ENCODE measurements at places on chromosomes 7 and 10.

DNA sequence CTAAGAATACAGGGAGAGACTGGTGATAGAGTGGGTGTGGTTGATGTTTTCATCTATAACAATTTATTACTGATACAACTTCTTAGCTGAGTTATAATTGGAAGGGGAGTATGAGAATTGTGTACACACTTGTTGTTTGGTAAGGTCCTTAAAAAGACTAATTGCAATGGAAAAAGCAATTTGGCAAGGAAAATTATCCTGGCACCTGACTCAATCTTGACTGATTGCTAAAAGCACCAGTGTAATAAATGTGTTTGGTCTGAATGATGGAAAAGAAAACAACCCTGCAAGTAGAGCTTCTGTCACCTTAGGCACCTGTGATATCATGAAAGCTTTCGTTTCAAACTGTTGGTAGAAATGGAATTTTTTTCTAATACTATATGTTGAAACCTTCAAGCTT, 6.7 kb upstream of the GSDME start:
- no peak for DNase-seq

DNA sequence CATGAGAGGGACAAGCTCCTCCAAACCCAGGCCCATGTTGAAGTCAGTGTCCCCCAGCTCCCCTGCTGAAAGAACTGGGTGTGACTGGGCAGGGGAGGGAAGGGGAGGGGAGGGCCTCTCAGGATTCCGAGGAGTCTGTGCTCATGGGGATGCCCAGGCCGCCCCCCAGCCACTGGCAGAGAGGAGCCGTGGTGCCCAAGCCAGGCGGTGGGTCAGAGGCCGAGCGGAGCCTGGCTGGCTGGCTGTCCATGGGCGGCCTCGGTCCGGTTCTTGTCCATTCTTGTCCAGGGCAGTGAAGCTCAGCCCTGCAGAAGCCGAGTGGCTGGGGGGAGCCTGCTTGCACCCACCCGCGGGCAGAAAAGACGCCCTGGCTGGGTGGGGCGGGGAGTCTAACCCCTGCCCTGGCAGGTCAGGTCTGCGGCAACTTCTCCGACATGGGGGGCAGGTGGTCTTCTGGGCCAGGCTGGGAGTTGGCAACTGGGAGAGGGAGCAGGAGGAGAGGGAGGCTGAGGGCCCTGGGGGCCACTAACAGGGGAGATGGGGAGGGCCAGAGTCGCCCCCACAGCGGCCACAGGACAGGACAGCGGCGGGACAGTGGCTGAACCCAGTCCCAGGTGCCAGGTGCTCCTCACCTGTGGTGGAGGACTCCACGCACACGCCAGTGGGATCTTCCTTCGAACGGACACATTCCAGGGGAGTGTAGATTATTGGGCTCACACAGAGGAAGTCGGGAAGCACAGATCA, 54.1 kb downstream of the FOXL3 start:
- no peak for DNase-seq

DNA sequence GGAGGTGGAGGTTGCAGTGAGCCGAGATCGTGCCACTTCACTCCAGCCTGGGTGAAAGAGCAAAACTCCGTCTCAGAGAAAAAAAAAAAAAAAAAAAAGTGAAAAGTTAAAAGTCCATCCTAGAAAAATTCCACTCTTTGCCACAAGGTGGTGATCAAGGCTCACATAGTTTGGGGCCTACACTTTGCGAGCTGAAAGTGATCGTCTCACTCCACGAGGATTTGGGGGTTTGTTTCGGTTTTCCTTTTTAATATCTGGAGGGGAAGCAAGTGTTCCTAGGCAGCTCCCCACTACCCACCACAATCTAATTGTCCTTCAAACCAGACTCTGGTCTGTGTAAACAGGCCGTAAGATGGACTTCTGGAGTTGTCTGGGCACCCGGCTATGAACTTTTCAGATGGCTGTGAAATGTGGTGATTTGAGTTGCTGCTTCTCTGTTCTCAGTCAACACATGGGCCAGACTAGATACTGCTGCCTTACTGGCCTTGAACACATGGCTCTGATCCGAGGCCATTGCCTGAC, 27.1 kb downstream of the PRLHR start:
- DNase-seq: peak; percentile 52

DNA sequence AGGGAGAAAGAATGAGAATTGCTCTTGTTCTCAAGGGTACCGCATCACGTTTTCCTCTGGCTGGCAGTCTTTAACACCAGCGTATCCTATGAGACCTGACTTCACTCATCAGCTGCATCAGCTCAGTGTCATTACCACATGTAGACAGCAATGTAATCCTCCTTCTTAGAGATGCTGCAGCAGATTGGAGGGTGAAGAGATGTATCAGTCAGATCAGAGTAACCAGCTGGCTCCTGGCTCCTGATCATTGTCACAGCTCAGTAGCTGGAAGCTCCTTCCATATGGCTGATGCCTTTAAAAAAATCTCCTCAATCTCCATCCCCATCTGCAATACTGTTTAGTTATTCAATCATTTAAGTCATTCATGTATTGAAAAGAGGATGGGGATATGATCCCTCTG, 39.7 kb upstream of the EPHB6 start:
- DNase-seq: no peak

DNA sequence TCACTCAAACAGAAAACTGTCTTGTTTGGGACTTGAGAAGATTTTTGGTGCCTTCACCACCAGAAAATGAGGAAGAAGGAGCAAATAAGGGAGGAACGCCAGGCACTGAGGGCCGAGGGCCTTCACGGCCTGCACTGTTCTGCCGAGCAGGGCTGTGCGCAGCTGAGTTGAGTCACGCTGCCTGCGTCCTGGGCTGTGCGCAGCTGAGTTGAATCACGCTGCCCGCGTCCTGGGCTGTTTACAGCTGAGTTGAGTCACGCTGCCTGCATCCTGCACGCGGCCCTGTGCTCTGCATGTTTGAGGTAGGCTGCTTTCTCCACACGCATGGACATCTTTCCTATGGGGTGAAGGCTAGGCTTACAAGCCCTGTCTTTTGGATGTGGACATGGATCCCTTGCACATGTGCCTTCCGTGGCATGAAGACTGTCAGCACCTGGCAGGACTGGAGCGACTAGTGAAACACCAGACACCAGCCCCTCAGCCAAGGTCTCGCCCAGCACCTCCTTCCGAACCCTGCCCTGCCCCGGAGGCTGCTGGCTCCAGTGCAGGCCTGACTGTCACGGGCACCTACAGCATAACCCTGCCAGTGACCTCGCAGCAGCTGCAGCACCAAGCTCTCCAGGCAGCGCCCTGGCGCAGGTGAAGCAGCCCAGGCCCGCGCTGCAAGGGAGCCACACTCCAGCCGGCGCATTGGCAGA, 96.7 kb downstream of the HTR5A start:
- peak; percentile 97 for DNase-seq

DNA sequence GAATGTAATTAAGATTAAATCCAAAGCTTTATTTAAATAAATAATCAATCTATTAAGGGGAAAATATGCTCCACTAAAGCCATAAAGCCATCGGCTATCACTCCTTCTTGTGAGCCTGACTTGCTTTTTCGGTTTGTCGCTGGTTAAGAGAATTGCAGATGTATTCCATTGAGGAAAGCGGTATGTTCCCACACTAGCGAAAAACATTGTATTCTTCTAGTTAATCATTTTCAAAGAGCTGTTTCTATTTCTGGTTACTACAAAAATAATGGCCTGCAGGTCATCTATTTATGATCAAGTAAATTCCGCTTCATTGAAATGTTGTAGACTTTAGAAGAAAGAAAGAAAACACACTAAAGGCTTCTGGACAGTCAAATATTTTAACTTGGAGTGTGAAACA, 173.4 kb downstream of the CACNB2 start:
- DNase-seq: no peak

DNA sequence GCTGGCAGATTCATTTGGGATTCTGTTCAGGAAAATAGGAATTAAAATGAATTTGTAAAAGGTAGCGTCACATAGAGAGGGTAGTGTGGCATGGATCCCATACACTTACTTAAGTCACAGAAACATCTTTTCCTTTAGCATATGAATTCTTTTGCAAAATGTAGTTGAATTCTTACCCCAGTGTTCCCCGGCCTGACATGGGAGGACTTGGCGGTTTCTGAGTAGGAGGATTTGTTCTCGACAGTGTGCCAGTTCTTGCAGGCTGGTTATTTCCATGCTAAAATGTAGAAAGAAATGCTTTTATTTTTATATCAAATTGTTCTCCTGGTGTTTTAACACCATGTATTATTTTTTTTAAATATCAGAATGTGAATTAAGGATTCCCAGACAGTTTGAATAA, 72.6 kb downstream of the PDSS1 start:
- no peak for DNase-seq

DNA sequence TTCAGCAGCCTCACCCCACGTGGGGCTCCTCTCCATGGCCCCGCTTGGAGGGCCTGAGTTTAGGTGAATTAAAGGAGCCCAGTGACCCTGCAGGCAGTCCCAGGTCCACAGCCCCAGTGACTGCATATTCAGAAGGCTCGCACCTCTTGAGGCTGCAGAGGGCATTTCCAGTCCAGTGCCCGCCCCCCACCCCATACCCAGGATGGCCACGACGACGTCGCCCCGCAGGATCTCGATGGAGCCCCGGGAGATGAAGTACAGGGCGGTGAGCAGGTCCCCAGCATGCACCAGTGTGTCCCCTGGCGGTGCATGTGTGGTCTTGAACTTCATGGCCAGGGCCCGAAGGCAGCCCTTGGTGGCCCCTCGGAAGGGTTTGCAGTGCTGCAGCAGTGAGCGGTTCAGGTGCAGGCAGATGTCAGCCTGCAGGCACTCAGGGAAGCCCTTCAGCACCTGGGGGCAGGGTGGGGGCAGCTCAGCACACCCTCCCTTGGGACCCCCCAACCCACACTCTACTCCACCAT, 28.1 kb downstream of the KCNH2 start:
- DNase-seq: no peak

GRCh38 chr7:135757719-135758411, 9.3 kb upstream of the FAM180A start:
- no peak for DNase-seq

DNA sequence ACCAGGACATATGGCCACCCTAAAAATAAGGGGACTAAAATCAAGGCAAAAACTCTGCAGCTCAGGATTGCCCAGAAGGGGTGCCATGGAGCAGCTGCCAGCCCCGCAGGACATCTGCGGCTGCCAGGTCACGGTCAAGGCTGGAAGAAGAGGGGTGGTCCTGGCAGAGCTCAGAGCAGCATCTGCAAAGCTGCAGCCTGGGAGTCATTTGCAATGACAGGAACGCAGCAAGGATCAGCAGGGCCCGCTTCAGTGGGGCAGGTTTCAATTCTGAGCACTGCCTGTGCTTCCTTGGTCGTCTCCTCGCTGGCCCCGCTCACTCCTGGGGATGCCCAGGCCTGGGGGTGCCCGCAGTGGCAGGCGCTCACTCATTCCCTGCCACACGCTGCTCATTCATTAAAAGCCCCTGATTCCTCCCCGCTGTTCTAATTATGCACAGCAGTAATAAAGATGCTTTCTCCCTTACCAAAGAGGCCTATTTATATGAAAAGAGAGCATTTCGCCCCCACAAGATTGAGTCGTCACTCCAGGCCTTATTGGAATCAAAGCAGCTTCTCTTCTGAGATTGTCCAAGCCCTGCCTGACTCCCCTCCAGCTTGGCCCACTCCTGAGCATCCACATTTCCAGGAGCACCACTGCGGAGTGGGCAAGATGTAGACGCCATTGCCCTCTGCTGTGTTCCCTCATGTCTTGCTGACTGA, 4.6 kb downstream of the HSPA12A start:
- DNase-seq: no peak

GRCh38 chr10:13140627-13141190, 20.6 kb upstream of the MCM10 start:
- no peak for DNase-seq

DNA sequence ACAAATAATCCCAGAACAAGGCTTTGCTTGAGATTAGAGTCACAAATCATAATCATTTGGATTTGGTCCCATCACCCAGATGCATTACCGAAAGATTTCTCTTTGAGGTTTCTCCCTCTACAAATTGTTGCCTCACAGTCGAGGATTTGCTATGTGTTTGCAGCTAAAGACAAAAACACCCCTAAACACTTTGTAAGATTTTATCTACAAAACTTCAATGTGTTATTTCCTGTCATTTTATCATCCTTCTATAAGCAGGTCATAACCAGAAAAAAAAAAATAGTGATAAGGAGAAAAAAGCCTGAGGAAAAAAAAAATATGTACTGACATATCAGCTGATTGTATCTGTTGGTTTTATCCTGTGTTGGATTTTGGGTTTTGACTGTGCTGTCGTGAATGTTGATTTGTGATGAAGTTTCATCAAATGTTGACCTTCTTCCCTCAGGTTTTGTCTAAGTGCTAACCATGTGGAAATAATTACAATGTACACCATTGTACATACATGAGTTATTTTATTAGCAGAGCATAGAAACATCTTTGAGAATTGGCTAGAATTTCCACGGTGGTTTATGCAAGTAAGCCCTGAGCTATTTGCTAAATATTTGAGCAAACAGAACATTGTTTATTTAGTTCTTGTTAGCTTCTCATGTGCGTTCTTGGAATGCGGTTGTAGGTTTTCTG, 274.4 kb downstream of the NEBL start:
- no peak for DNase-seq

DNA sequence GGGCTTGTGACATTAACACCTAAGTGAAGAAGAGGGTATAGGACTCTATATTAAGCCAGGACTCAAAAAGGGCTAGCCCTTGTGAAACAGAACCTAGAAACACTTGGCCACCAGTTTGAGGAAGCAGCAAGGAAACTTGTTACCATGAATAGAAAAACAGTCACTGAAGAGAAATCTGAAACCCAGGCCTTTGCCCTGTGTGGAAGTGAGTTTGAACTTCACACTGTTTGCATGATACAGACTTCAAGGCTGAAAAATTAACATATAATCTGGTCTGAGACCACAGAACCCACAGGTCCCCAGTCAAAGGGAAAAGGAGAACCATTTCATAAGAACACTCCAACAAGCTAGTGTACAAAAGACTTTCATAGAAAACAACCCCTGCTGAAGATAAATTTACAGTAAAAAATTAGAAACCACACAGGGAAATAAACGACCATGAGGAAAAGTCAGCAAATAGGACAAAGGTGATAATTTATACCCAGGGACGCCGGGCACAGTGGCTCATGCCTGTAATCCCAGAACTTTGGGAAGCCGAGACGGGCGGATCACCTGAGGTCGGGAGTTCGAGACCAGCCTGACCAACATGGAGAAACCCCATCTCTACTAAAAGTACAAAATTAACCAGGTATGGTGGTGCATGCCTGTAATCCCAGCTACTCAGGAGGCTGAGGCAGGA, 76.1 kb downstream of the SKIDA1 start:
- DNase-seq: no peak

DNA sequence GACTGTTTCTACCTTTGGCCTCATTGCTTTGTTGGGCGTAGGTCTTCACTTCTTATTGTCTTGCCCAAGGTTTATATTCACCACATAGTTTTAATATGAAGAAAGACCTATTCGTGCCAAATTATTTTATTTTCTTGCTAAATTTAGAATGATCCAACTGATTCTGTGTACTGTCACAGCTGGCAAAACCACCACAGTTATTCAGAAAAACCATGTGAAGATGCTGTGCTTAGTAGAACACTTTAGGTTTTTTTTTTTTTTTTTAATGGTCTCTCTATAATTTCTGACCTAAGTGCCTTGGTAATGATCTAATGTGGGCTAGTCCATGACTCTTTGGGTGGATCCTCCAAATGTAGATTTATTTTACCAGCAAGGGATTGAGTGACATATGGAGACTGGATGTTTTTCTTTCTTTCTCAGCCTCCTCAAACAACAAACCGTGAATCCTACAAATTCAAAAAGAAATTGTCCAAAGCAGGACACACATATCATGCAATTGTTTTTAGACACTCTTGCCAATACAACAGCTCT, 243.8 kb downstream of the DYNC1I1 start:
- no peak for DNase-seq

- DNase-seq: no peak
These were observed 958.4 kb downstream of the TYW1 start for GRCh38 chr7:67955061-67955460.
